Stimulated activated CD4-positive, alpha-beta T cell treated with anti-CD3 and anti-CD28 coated beads, Interleukin-1b, Interleukin-23, amount 100 ng/mL, for 4 hours (primary cell): ENCODE measurements at places on chromosomes 4 and X.

GRCh38 chrX:152725409-152725808, 8.1 kb downstream of the CSAG1 start:
- no peak for DNase-seq

DNA sequence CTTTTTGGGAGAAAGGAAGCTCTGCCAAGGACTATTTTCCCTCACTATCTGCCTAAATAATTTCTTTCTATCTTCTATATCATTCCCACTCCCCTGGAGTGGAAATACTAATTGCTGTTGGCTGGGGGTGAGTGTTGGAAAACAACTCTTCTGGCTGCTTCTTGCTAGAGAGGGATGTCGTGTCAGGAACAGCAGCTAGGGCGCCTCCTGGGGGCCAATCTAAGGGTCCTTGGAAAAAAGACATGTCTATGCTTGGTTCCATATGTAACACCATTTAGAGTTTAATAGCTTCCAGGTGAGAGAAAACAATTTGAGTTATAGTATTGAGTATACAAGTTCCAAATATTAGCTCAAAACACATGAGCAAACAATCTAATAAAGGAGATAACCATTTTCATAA, 111.3 kb downstream of the MAGEE1 start:
- DNase-seq: no peak

DNA sequence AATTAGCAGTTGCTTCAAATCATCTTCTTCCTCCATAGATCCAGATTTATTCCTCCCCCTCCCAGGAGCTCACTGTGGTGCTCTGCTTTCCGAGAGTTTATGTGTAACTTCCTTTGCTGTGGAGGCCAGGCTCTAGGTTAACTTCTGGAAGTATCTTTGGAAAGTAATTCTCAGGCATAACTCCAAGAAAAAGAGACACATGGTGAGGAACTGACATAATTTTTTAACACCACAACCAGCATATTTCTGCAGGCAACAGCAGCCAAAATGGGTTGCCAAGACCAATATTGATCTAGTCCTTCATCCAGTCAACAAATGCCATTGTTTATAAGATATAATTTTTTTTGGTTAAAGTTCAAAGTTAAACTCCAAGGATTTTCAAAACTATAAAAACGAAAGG, 114.5 kb upstream of the RBPJ start:
- DNase-seq: no peak

- DNase-seq: no peak
These were observed 172.2 kb upstream of the ARHGAP24 start for GRCh38 chr4:85302756-85303155.

- no peak for DNase-seq
These were observed 45.6 kb downstream of the WDR19 start for GRCh38 chr4:39227906-39228305.
